ENCODE measurements at places on chromosomes 2 and 18.

GRCh38 chr2:98158305-98158704, 71.3 kb downstream of the VWA3B start:
- DNase-seq = no peak

DNA sequence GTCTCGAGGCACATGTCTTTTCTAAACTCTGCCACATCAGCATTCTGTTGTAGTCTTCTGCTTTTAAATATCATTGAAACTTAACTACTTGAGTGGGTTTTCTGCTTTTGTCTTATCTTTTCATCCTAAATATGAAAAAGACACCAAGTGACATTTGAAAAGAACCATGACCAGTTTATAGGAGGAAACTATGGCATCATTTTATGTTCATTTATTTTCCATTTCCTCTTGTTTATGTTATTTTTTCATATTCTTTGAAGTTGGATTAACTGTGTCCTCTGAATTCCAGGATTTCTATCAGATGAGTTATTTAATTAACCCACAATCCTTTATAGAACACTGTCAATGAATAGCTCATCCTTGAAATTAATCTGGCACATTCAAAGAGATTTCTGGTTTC, 93.4 kb upstream of the ARHGAP28 start:
- no peak for DNase-seq

DNA sequence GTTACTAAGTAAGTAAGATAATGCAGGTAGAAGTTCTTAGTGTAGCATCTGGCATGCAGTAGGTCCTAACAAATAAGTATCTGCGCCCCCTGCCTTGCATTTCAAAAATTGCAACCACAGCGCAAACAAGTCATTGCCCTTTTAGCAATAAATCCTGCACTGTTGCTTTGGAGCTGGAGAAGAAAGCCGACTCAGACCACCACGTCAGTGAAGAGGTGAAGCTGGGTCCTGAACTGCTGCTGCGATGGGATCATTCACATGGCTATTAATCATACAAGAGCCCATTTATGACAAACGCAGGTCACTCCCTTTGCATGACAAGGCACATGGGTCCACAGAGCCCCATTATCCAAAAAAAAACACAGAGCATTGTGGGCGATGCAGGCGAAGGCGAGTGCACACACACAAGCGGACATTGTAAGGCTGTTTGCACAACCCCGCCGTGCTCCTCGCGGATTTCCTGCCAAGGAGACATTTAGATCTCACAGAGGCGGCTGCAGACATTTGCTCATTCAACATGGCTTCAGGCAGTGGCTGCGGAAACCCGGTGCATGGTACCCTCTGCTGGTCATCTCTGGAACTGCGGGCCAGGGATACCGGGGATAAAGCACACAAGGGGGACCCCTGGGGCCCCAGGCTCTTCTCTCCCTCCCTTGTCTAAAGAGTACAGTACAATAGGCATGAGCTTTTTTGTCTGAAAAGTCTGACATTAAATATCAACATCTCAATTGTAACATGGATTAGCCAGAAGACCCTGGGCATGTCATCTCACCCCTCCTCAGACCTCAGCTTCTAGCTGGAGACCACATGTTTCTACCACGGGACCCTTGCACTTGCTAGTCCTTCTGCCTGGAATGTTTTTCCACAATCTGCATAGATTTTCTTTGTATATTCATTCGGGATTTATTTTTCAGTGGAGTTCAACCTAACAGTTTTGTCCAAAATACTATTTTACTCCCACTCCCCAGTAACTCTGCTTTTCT, 56.7 kb downstream of the CYRIA start:
- DNase-seq = peak; percentile 77

DNA sequence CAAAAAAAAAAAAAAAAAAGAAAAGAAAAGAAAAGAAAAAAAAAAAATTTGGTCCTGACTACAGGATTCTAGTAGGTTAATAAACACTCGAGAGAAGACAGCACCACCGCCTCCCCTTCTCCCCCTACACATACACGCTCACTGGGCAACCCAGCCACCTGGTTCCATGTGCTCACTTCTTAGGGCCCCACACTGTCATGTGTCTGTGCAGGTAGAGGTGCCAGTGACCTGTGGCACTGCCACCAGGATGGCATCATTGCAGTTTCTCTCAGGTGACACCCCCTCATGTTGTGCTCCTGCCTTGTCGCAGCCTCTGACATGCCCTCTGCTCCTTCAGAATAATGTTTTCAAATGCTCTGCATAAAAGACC, 39.7 kb upstream of the LYPD6B start:
- DNase-seq = no peak

DNA sequence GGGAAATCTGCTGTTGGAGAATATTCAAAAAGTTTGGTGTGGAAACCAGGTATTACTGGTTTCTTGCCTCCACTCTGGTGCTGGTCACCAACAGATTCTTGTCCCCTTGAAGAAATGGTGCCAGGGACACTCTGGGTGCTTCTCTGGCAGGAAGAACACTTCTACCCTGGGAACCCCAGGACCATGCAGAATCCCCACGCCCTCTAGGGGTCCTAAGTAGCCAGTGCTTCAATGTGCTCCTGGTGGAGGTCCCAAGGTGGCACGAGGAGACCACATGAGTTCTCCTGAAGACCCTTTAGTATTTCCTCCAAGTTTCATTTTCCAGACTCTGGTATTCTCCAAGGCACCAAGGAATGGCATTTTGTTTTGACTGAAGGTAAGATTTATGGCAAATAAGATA, 380.6 kb downstream of the TSN start:
- no peak for DNase-seq

Data from stimulated activated CD4-positive, alpha-beta T cell treated with anti-CD3 and anti-CD28 coated beads, Interleukin-1b, Interleukin-23, amount 100 ng/mL, for 4 hours (primary cell).